ENCODE measurements at places on chromosomes 12 and 14.

DNA sequence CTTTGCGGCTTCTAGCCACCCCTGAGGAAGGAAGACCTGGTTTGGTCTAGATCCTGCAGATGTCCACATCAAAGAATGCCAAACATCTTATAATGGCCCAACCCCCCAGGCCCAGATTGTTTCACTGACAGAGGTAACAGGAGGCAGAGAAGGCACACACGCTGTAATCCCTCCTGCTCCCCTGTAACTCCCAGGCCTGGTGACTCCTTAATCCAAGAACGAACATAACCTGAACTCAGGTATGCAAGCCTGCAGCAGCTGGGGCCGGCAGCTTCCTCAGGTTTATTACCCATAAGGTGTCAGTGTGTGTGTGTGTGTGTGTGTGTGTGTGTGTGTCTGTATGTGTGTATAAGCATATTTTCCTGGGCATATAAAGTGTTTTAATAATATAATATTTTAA is 52.7 kb downstream of the ERH start:
- DNase-seq, result peak; percentile 54

DNA sequence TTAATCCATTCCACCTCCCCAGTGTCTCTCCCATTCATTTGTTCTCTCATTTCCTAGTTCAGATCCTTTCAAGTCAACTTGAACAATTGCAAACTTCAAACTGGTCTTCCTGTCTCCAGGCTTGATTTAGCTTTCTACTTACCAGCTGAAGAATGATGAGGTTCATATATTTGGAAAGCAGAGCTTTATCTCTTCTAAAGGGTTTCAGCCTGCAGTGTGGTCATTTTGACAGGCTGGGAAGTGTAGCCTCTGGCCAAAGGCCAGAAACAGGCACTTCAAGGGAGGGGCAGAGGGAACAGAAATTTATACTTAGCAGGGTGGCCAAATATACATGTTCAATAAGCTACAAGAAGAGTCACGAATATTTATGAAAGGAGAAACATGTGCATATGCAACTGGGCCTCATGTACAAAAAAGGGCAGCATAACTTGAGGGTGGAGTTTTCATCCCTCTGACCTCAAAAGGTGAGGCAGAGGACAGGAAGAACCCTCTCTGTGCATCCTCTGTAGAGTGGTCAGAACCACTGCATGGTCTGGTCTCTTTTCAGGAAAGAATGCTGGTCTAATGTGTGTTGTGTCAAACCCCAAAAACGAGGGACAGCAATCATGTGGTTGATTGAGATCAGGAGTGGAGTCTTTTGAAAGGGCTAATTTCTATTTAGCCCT is 34.0 kb upstream of the HECTD1 start:
- no peak for DNase-seq

GRCh38 chr14:44316647-44317440 is 190.2 kb downstream of the FSCB start:
- peak; percentile 77 for DNase-seq

GRCh38 chr12:109014984-109015765 is 5.7 kb downstream of the SVOP start:
- no peak for DNase-seq

DNA sequence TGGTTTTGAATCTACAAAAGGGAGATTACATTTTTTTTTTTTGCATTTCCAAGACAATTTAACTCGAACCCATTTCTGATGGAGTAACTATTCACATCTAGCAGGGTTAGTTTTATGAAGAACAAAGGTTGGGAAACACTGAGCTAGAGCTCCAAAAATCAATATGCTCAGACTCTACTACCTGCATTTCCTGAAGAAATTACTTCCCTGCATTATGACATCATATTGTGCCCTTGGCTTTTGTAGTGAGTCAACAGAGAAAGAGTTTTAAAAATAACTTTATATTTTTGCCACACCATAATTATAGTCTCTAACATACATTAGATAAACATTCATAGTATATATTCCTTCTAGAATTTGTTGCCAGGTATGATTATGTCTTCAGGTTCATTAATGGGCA is 14.8 kb downstream of the GRIP1 start:
- DNase-seq, result no peak

- no peak for DNase-seq
Measured at GRCh38 chr14:69719501-69719951, 47.4 kb upstream of the SRSF5 start.

DNA sequence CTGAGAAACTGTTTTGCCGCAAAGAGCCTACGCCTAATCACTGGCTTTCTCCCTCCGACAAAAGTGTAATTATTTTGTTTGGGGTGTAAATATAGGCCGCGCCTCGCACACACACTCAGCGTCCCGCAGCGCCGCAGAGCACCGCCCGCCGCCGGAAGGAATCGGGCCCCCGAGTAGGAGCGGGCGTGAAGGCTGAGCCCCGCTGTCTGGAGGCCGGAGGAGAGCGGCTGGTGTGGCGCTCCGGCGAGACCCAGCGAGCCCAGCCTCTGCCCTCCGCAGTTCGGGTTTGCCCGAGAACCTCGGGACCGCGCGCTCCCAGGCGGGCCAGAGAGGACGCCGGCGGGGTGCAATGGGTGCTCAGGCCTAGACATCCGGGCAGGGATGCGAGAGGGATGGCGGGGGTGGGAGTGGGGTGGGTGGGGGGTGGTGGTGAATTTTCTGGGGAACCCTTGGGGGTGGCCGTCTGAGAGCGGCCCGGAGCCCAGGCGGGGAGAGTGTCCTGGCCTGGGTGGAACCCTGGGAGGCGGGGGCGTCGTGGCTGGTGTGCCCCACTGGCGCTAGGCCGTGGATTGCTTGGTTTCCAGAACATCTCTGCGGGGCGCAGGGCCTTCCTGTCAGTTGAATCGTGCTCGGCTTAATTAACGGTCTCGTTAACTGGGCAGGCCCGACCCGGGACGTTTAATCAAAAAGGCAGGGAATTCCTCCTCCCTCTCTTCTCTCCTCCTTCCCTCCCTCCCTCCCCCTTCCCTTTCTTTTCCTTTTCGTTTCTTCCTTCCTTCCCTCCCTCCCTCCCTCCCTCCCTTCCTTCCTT is 4.7 kb upstream of the LHX5 start:
- DNase-seq, result no peak

GRCh38 chr12:119728444-119728745 is 60.5 kb downstream of the PRKAB1 start:
- DNase-seq, result no peak

DNA sequence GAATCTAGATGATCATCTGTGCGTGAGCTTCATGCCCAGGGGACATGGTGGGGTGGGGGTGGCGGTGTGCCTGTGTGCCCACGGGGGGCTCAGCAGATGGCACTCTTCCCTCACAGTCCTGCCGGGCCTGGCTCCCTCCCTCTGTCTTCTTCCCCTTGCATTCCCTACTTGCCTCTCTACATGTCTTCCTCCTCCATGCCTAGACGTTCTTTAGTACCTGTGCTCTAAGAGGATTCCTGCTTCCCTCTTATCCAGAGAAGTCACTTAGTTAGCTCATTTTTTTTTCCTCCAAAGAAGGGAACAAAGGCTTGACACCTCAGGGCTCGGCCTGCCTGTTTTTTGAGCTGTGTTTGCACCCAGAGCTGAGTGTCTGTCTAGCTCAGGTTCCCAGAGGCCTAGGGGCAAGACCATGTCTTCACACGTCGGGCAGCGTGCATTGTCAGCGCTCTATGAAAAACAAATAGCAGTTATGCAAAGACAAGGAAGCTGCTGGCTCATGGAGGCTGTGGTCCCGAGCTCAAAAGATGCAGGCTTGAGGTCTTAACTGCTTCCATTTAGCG is 48.8 kb downstream of the NINJ2 start:
- DNase-seq, result peak; percentile 77

- no peak for DNase-seq
Measured at GRCh38 chr14:55318694-55319093, 47.5 kb downstream of the FBXO34 start.

DNA sequence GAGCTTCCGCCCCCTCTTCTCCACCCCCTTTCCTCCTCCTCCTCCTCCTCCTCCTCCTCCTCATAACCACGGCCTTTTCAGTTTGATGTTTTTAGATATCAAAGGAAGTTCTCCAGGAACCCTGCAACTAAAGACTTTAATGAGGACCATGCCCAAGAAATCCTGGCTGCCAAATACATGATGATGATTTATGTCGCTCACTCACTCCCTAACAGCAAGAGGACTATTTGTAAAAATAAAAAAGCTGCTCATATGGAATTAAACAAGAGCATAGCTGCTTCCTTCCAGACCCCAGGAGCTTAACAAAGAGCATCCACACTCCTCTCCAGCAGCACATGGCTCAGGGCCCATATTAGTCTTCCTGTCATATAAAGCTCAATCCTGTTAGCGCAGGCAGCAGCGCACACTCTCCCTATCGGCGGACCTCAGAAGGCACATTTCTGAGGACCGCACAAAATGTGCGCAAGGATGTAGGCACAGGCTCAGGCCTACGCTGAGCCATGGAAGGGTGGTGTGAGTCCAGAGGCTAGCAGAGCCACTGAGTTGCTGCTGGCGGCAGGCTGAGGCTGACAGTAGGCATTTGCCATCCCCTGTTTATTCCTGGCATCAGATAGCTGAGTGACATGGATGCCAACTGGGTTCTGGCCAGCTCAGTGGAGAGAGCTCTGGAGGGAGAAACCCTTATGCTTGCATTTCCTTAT is 232.8 kb downstream of the MSRB3 start:
- no peak for DNase-seq

- no peak for DNase-seq
Measured at GRCh38 chr12:70247653-70248199, 4.5 kb downstream of the CNOT2 start.

DNA sequence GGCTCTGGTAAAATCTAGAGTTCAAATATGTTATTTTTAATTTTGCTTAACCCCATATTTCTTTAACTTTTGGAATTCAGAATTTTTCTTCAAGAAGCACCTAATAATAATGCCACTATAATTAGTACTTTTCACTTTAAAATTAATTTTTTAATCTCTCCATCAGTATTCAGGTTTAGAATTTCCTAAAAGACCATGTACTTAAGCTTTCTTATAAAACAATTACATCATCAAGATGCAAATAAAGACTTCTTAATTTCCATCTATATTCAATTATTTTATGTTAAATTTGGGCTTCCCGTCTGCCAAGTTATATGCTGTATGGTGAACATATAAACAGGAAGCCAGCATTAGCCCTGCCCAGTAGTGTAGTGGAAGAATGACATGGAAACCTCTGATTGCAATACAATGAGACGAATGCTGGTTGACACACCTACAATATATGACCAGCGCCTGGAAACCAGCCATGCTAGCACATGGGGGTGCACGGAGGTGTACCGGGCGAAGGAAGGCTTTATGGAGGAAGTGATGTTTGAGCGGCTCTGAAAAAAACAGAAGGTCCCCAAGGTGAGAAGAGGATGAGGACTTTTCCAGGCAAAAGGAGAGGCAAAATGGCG is 82.2 kb downstream of the LLPH start:
- no peak for DNase-seq

DNA sequence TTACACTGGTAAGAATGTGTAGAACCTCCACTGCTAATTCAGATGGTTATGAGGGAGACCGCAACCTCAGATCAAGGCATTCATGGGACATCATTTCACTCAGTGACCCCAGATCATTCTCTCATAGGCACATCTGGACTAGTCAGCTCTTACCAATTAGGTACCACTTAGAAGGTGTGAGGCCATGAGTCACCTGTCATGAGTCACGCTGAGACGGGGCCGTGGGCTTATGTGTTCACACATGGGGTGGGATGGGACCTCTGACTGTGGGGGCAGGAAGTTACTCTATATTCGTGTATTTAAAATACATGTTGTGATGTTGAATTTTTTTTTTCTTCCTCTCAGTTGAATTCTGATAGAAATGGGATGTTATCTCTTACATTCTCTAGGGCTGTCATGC is 55.9 kb downstream of the CCDC92 start:
- DNase-seq, result no peak

DNA sequence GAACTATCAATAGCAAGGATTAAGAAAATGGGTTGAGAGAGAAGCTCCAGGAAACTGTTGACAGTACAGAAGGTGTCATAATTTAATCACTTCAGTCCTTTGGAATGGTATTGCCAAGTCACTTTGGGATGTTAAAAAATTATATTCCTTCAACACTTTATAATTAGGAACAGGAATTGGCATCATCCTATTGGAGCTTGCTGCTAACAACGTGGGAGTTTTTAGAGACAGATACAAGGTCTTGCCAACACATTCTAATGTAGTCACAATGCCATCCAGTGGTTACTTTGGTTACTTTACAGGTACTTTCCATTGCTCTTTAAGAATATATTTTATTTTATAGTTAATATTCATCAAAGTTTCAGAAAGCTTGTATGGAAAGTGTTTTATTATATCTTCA is 310.1 kb downstream of the SYT1 start:
- DNase-seq, result peak; percentile 75

DNA sequence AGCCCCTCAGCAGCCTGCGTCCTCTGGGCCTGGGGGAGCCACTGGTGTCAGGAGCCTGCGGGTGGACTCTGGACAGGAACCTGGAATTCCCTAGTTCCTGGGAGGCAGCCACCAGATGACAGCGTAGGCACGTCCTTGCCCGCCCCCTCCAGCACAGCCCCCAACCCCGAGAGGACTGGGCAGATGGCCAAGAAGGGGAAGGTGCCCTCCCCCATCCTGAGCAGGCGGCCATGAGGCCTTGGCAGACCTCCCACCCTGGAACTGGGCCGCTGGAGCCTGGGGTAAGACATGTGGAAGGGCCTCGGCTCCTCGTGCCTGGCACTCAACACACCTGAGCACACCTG is 60.4 kb upstream of the FBRSL1 start:
- DNase-seq, result no peak

DNA sequence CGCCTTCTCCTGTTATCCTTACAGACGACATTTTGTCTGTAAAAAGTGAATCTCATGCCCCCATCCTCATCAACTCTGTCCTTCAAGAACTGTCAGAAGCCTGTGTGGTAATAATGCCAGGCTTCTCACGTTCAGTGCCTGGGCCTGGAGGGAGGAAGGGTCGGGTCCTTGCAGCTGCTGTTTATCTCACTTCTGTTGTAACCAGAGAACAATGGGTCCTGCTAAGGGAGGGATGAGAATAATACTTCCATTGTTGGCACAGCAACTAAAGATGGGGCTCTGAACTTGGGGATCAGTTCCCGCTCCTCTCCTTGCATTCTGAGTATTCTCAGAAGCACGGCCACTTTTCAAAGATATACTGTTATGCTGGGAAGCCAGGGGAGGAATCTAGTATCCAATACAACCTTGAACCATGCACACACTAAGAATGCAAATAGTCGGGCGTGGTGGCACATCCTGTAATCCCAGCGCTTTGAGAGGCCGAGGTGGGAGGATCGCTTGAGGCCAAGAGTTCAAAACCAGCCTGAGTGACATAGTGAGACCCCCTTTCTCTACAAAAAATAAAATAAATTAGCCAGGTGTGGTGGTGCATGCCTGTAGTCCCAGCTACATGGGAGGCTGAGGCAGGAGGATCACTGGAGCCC is 38.8 kb upstream of the NINJ2 start:
- DNase-seq, result no peak

All from T47D (cell line).